KBM-7 (cell line): ENCODE measurements at places on chromosomes 12 and 14.

DNA sequence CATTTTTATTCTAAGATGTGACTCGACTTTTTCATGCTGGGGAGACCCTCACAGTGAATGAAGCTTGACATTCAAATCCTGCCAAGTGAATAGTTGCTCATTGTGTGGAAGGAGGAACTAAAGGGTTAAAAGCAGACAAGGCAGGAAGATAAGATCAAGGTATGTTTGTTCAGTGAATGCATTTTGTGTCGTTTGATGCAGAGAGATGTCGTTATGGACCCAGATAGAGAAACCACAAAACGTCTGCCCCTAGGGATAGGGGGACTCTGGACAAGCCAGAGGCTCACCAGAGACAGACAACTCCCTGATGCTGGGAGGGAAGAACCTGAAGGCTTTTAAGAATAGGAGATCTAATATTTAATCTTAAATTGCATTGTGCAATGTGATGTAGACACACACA is 72.5 kb upstream of the MYL2 start:
- peak; percentile 6 for DNase-seq

- DNase-seq, result no peak
These were observed 5.1 kb downstream of the AKAP3 start for GRCh38 chr12:4643747-4644146.

DNA sequence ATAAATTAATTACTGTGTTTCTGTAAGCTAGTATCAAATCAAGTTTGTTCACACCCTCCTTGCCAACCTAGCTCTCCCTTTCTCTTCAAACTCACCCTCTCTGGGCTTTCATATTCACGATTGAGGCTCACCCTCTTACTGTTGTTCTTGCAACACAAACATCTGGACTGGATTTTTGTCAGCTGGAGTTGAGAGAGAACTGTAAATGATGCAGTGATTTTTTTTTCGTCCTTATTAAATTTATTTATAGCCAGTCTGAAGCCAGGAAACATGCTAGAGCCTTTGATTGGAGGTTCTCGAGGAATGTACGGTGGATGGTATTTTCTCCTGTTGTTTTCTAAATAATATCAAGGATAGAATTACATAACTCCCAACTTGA is 485.1 kb downstream of the ZFP36L1 start:
- DNase-seq, result no peak

GRCh38 chr12:23493672-23494071 is 455.8 kb downstream of the SOX5 start:
- DNase-seq, result no peak

DNA sequence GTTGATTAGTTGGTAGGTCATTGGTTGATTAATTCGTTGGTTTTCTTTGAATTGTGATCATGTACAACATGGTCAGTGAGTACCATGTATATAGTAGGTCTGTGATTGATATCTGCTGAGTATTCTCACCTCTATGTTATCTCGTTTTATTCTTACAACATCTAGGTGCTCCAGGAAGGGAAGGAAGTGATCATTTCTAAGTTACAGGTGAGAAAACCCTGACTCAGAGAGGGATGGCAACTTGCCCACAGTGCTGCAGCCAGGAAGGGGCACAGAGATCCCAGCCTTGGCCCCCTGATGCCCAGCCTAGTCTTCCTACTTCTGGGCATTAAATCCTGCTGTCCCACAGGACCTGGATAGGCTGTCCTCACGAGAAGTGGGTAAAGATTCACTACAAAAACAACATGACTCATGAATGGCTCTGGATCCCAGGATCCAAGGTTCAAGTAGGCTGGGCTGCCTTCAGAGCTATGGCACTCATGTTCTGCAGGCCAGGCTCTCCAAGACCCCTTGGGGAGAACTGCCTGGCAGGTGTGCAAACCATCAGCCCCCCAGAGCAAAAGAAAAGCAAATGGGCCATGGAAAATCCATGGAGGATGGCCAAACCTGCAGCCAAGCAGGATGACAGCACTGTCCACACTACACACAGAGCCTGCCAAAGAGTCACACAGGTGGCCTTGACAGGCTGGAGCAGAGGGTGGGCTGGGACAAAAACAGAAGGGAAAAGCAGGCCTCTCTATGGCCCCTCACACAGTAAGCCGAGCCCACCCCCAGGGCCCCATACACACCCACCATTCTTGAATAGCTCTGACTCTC is 146.2 kb downstream of the BCL11B start:
- no peak for DNase-seq
